Fibroblast of skin of left biceps (primary cell): ENCODE measurements at places on chromosomes 2 and 18.

- DNase-seq = peak; percentile 63
Observed at GRCh38 chr2:45285311-45285710, 276.1 kb upstream of the SIX2 start.

GRCh38 chr2:130241041-130241707, 42.9 kb upstream of the TUBA3E start:
- no peak for DNase-seq

- no peak for DNase-seq
Observed at GRCh38 chr2:206023183-206023582, 62.8 kb downstream of the INO80D start.

GRCh38 chr2:111950236-111950635, 51.8 kb downstream of the MERTK start:
- peak; percentile 20 for DNase-seq

- DNase-seq = no peak
Observed at GRCh38 chr2:221929259-221929658, 357.2 kb upstream of the EPHA4 start.

GRCh38 chr2:105396254-105397024, 2.4 kb downstream of the FHL2 start:
- peak; percentile 72 for DNase-seq
